ENCODE measurements at places on chromosomes 2 and 18.

- DNase-seq, result no peak
Measured at GRCh38 chr18:37334631-37335408, 230.8 kb downstream of the CELF4 start.

- DNase-seq, result no peak
Measured at GRCh38 chr2:26792720-26793119, 6.9 kb downstream of the CENPA start.

GRCh38 chr2:61291851-61292575 lies 130.0 kb downstream of the C2orf74 start:
- no peak for DNase-seq

GRCh38 chr2:239671916-239672849 lies 271.4 kb upstream of the HDAC4 start:
- DNase-seq, result no peak

DNA sequence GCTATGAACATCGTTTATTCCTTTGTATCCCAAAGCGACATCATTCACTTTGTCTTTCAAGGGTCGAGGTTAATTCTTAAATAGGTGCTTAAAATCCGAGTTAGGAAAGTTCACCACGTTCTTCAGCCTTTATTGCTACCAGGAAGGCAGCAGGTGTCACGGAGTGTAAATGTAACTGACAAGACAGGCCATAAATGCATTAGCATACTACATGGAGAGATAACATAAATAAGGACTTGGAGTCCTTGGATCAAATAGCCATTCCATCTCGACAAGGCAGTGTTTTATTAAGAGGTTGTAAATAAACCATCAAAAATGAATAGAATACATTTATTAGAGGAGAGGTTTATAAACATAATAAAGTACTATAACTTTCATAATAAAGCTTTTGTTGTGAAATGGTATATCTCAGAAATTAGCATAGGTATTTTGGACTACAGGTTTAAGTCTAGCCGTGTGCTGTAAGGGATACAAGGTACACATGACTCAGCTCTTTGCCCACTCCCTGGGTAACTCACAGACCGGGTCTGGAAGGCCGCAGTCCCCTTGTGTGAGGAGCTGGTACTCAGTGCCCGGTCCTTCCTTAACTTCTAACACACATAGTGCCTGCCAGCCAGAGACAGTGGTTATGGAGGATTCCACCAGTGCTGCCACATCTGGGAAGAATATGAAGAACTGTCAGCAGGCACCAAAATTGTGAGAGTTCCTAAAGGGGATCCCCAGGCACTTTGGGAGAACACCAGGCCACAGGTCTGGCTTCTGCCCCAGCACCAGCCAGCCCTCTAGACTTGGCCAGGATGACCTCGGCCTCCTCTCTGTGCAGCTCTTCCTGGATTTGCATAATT lies 29.4 kb downstream of the CAPN13 start:
- DNase-seq, result no peak

GRCh38 chr2:42961385-42961811 lies 169.0 kb upstream of the HAAO start:
- DNase-seq, result no peak

DNA sequence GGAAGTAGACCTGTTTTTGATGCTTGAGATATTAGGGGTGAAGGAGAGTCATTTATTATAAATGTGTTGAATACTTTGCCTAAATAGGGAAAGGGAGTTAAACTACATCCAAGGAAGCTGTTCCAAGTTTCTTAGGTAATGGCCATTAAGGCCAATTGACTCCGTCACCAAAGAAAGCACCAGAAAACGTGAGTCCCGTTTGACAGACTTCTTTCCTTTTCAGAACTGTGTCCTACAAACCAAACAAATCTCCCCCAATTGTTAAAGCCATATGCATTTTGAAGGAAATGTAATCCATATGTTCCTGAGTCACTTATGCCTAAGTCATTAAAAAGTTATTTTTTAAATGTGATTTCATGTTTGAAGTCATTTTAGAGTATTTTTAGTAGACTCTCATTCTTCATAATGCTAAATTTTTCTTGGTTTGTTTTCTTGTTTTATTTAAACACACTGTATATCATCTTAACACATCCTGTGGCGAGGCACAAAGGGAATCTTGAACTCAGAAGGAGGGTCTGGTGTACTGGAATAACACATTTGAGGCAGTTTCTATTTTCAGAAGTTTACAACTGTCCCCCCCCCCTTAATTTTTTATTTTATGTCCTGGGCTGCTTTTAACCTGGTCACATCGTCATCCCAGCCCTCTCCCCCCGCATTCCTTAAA lies 133.7 kb downstream of the RHBDD1 start:
- no peak for DNase-seq

- DNase-seq, result no peak
Measured at GRCh38 chr18:40692871-40693270, 1262.2 kb upstream of the PIK3C3 start.

GRCh38 chr2:147642765-147643164 lies 202.1 kb upstream of the ACVR2A start:
- DNase-seq, result no peak

- no peak for DNase-seq
Measured at GRCh38 chr2:57891086-57891712, 155.4 kb upstream of the VRK2 start.

DNA sequence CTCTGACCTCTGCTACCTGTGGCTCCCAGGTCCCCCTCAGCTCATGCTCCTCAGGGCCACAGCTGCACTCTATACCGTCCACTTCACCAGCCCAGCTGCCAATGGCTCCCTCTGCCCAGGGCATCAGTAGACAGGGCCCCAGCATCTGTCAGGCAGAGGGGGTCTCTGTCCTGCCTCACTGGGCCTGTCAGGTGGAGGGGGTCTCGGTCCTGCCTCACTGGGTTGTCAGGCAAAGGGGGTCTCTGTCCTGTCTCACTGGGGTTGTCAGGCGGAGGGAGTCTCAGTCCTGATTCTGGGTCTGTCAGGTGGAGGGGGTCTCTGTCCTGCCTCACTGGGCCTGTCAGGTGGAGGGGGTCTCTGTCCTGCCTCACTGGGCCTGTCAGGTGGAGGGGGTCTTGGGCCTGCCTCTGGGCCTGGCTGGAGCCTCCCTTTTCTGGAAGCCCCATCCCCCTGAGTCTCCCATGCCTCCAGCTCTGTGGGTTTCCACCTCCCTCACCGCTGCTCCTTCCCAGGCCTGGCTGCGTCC lies 19.9 kb downstream of the SNORC start:
- DNase-seq, result no peak

- no peak for DNase-seq
Measured at GRCh38 chr2:125398738-125399524, 1257.0 kb upstream of the GYPC start.

- no peak for DNase-seq
Measured at GRCh38 chr18:21387886-21388285, 145.9 kb downstream of the GREB1L start.

DNA sequence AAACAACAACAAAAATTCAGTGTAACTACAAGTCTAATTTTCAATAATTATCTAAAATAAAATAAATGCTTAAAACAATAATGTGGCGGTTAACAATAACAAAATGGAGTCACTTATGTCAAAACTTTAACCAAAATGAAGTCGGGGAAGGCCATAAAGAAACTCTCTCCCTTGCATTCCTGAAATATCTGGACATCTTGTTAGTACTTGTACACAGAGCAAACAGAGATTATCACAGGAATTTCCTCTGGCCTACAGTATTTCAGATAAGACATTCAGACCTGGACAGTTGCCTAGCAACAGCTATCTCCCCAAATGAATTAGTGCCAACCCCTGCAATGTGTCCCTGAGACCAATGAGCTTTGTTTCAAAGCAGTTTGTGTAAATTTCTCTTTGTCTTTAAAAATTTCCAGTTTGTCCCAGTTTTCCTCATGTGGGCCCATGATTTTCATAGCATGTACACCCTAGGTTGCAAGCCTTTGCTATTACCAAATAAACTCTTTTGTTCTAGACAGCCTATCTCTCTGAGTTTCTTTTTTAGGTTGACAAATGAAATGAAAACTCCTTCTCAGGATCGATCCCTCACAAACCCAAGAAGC lies 68.6 kb downstream of the EXOC6B start:
- DNase-seq, result no peak

DNA sequence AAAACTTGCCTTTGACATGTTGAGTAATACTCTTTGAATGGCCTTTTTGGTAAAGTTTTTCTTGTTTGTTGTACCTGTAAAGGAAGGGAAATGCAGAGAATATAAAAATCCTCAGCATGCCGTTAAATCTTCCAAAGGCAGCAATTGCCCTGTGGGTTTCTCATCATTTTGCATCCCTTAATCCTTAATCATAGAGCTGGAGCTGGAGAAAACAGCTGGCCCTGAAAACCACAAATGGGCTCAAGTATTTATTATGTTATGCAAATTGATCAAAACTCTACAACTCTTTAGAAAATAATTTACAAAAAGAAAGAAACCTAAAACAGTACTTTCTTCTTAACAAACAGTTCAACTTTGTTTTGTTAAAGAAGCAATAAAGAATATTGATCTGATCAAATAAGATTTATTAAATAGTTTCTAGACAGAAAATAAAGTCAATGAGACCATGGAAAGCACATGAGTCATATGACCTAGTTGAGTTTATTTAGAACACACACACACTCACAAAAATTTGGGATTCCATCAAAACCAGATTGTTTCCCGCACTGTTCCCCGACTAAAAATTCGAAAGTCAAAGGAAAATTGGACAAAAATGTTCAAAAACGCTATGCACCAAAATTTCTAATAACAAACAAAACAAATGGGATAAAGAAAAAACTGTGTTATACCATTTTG lies 309.0 kb downstream of the GULP1 start:
- no peak for DNase-seq

GRCh38 chr2:37549598-37549997 lies 121.8 kb downstream of the CDC42EP3 start:
- DNase-seq, result no peak

DNA sequence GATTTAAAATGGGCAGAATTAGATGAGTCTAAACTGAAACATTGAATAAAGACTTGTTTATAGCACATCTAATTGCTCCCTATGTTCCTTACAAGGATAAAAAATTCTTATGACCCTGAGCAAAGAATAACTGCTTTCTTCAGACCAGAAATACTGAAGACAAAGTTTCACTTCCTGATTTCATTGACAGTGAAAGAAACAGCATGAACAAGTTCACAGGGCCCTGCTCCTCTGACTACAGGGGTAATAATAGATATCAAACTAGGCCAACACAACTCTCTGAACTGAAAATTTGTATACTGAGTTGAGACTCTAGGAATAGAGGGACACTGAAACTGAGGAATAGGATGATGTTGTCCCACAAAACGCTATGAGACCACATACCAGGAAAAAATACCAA lies 1383.3 kb upstream of the CDH2 start:
- DNase-seq, result no peak

- DNase-seq, result no peak
Measured at GRCh38 chr2:54773838-54774237, 50.4 kb downstream of the EML6 start.

GRCh38 chr2:11123001-11123809 lies 32.1 kb upstream of the SLC66A3 start:
- no peak for DNase-seq

- DNase-seq, result no peak
Measured at GRCh38 chr2:60371681-60372080, 181.8 kb downstream of the BCL11A start.

- DNase-seq, result no peak
Measured at GRCh38 chr2:4094743-4095142, 391.4 kb downstream of the DCDC2C start.

DNA sequence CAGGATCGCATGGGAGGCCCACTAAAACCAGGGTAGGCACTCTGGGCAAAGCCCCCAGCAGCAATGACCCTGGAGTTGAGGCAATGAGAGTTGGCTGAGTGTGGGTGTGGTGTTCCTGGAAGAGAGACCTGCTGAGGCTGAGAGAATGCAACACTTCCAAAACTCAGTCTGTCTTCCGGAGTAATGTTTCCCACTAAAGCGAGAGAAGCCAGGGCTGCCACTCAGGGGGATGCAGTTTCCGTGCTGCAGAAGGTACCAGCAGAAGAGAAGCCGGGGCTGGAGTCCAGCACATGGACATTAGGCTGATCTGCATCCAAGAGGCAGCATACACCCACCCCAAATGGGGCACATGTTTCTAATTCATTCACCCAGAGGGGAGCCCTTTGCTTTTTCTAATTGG lies 127.2 kb upstream of the ARHGAP28 start:
- no peak for DNase-seq
